ENCODE measurements at places on chromosomes 1 and 21.

GRCh38 chr1:25700626-25701025 is 84.0 kb downstream of the MAN1C1 start:
- DNase-seq = peak; percentile 86

GRCh38 chr1:199811163-199811562 is 216.3 kb upstream of the NR5A2 start:
- no peak for DNase-seq

DNA sequence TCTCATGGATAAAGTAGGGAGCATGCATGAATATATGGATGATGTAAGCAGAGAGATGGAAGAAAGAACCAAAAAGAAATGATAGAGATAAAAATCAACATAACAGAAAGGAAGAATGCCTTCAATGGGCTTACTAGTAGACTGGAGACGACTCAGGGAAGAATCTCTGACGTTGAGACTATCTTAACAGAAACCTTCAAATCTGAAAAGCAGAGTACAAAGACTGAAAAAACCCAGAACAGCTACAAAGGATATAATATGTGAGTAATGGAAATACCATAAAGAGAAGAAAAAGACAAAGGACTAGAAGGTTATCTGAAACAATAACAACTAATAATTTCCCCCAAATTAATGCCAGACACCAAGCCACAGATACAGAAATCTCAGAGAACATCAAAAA is 18.3 kb upstream of the SELP start:
- DNase-seq = no peak

- no peak for DNase-seq
Measured at GRCh38 chr1:50975436-50975835, 5.4 kb downstream of the CDKN2C start.

GRCh38 chr1:210347112-210347511 is 18.4 kb downstream of the HHAT start:
- DNase-seq = no peak

DNA sequence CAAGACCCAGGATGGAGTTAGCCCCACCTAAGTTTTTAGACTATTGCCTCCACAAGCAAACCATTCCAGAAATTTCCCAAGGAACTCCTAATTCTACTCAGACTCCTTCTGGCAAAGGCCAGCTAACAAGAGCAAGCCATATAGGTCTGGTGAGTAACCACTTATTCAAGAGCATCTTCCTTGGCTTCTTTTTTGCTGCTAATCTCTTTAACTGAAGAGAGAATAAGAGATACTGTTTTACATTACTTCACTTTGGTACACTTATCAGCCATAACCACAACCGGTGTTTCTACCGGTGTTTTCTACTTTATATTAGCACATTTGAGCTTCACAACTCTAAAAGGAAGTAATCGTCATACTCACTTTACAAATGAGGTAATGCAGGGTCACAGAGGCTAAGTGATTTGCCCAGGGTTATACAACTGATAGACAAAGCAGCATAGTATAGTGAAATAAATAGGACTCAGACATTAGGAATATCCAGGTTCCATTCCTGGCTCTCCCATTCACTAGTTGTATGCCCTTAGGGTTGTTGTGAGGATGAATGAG is 1.7 kb upstream of the EPS15 start:
- DNase-seq = no peak
